ENCODE measurements at places on chromosomes 5 and 9. TPM values are rescaled to one million over a fixed set of nuclear protein-coding genes. Genes with fewer than 3 reads are reported as not detected.

DNA sequence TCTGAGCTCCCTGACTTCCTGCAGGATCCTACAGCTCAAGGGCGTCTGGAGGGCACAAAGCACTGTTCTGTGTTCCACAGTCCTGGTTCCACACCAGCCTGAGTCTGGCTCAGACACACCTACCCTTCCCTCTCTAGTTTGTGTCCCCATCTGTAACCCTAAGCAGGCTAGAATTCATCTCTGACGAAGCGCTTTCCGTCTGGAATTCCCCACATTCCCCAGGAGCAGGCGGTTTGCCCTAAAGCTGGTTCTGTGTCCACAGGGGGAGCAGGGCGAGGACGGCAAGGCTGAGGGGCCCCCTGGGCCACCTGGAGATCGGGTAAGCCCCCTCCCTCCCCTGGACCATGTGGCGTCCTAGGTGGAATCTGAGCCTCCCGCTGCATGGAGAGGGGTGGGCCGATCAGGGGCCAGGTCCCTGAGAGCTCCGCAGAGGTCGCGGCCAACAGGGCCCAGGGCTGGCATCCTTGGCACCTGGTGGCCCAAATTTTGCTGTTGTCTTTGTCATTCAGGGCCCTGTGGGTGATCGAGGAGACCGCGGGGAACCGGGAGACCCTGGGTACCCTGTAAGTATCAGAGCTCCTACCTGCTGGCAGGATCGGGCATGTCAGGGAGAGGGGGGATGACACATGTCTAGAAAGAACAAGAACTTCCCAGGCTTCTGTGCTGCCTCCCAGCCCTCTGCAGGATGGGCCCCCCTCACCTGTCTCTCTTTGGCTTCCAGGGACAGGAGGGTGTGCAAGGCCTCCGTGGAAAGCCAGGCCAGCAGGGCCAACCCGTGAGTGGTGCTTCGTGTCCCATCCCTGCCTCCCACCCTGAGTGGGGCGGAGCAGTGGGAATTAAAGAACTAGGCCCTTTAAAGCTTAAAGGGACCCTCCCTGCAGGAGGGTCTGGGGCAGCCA is 34.5 kb upstream of the ORM1 start:
- peak; percentile 90 for DNase-seq

DNA sequence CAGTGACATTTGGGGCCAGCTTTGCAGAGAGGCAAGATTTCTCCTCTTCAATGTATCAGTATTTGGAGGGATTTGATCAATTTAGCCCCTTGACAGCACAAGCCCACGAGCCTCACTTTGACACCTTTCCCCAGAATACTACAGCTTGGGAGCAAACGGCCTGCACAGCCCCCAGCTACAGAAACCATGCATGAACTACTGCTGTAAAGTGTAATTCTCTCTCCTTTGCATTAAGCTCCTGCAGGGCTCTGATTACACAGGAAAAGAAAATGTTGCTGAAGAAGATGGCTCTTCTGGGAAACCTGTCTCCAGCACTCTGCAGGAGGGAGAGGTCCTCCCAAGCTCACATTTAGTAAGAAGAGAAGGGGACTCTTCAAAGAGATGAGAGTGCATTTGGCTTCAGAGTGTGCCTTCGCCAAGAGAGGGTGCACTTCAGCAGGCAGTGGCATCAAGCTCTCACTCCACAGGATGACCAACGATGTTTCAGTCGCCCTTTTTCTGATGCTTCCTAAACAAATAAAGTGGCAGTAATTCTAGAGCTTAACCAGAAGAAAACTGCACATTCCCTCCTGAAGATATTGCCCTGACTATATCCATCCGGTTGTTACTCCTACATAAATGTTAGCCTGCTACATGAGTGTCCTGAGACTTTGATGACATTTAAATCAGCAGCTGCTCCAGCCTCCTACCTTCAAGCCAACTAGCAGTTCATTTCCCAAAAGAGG is 272.2 kb downstream of the AUH start:
- no peak for DNase-seq

DNA sequence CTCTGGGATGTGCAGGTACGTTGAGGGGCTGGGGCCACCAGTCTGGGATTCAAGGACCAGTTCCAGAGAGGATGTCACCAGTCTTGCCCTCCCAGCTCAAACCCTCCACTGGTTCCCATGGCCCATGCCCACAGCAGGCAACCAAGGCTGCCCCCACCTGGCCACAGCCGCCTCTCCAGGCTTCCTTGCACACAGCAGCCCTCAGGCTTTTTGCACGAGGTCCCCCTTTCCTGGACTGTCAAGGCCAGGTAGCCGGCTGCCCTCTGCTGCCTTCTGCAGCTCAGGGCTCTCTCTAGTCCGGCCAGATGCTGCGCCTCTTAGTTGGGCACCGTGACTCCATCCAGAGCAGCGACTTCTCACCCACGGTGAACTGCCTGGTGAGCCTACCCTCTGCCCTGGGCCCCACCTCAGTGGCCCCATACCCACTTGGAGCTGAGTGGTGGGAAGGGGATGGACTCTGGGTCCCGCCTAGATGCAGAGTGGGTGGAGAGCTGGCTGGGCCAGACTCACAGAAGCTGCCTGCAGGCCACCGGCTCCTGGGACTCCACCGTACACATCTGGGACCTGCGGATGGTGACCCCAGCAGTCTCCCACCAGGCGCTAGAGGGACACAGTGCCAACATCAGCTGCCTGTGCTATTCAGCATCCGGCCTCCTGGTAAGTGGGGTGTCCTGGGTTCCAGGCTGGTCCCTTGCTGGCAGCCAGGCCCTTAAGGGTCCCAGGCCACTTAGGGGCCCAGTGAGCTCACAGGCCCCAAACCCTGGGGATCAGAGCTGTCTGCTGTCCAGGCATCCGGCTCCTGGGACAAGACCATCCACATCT is 2.9 kb downstream of the WDR38 start:
- DNase-seq: no peak

GRCh38 chr9:4850603-4851310 is 58.0 kb downstream of the RCL1 start:
- no peak for DNase-seq

DNA sequence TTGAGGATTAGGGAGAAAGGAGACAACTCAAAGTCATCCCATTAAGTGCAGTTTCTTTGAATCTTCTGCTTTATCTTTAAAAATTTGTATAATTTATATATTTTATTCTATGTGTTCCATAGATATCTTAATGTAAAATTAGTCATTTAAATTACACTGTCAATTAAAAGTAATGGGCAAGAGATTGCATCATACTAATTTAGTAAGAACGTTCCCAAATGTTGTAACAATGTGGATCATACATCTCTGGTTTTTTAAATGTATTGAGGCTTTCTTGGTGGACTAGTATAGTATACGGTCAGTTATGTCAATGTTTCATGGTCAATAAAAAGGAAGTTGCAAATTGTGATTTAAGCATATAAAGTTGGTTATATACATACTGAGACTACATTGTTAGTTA is 6.2 kb downstream of the TSLP start:
- no peak for DNase-seq

DNA sequence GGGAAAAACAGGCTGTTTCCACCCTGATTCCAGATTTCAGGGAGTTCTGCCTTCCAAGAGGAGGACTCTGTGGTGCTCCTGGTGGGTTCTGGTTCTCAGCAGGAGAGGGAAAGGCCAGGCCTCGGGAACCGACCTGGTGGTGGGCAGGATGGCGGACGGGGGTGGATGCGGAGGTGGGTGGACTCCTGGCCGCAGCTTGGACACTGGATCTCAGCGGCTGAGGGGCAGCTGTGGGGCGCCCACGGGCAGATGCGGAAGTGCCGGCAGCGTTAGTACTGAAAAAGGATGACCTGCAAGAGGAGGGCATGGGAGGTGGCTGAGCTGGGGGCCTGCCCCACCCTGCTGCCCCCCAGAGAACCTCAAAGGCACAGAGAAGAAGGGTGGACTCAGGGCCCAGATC is 24.3 kb downstream of the LHX6 start:
- no peak for DNase-seq

DNA sequence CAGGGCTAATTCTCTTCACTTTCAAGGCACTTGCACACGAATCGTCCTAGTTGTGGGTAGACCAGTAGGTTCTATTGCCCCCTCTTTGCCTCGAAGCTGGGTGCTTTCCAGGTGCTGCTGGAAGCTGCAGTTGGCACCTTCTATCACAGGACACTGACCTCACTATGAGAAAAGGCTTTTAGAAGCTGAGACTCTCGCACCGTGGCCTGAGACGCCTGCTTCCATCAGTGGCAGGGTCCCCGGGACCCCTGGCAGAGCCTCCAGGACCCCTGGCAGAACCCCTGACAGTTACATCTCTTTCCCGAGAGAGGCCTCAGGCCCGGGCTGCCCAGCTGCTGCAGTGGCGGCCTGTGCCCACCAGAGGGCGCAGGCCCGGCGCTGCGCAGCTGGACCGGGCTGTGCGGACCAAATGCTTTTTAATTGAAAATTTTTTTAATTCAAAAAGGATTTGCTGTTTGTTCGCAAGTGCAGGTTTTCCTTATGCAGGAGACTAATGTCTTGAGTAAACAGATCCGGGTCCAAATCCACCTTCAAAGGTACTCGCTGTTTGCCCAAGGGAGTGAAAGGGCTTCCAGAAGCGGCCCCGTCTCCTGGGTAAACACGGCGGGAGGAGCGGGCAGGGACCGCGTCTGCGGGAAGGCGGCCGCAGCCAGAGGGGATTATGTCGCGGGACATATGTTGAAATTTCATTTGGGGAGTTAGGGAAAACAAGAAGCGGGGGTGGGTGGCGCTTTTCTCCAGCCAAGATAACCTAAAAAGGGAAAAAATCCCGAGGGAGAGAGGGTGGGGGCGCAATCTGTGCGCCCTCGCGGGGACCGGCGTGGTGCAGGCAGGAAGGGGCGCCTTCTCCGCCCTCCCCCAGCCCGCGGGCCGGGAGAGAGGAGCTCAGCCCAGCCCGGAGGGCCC is 114.5 kb upstream of the LMX1B start:
- no peak for DNase-seq

DNA sequence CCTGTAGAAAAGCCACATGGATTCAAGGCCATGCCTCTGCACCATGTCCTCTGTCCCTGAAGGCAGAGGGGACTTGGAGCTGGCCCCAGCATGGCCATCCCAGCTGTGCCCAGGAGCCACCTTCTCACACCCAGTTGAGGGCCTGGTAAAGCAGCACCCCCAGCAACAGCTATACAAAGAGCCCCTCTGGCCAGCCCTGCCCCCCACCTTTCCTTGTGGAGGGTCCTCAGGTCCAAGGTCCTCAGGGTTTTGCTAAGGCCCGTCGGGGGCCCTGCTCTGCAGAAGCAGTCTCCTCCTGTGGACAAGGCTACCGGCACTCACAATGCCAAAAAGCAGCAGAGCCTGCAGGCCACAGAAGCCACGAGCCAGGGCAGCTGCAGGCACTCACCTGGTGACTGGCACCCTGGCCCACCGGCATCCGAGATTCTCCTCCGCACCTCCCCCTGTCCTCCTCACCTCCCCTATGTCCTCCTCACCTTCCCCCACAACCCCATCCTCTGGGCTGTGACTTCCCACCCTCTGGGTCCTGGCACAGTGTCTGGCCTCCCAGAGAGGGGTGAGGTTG is 39.9 kb upstream of the LPCAT1 start:
- no peak for DNase-seq

- DNase-seq: no peak
Observed at GRCh38 chr5:38453506-38453905, 102.9 kb downstream of the LIFR start.

DNA sequence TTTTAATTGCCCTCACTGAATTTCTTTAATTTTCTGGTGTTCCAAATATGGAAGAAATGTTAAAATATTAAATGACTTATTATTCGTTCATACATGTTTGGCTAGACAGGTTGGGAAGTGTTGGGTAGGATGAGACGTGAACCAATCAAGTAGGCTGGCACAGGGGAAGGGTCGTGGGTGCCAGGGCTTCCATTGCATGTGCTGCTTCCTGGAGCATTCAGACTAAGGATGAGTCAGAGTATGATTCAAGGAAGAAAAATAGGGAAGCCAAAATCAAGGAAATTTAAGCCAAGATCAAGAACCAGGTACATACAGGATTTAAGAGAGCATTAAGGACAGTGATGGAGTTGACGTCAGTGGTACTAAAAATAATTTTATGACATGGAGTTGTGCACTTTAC is 2068.0 kb downstream of the MAT2B start:
- DNase-seq: no peak

GRCh38 chr9:13179257-13179656 is 100.2 kb downstream of the MPDZ start:
- DNase-seq: no peak

DNA sequence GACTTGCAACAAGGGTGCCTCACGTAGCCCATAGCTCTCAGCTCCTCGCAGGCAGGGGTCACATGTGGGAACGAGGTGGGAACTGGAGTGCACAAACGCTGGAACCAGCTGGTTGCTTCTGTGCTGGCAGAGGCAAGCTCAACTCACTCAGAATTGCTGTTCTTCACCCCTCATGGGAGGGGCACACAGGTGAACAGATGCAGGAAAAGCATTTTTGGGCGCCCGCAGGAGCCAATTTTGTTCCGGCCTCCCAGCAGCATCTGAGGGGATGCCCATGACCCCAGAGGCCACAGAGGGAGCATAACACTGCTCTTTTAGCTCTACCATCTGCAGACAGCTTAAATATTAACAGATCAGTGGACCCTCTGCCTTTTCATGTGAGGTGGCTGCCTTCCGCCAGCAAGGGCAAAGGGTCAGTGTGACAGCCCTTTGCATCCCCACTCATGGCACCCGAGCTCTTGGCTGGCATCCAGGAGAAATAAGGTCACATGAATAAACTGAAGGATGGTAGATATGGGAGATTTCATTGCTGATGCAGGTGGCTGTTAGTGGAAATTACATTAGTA is 196.2 kb downstream of the SLCO4C1 start:
- DNase-seq: no peak

DNA sequence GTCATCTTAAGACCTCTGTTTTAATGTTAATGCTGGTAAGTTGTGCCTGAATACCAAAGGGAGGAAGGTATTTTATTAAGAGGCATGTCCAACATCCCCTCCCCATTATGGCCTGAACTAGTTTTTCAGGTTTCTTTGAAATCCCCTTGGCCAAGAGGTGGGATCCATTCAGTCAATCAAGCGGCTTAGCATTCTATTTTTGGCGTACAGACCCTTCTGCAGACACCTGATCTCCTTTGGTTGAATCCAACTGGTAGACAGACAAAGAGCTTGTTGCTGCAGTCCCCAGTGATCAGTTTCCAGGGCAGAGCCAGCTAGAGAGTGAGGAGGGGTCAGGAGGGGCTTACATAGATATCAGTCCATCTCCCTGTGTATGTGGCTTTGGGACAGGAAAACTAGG is 7.9 kb upstream of the KCNMB1 start:
- DNase-seq: no peak

- peak; percentile 76 for DNase-seq
Observed at GRCh38 chr5:53366245-53366644, 114.2 kb upstream of the FST start.

DNA sequence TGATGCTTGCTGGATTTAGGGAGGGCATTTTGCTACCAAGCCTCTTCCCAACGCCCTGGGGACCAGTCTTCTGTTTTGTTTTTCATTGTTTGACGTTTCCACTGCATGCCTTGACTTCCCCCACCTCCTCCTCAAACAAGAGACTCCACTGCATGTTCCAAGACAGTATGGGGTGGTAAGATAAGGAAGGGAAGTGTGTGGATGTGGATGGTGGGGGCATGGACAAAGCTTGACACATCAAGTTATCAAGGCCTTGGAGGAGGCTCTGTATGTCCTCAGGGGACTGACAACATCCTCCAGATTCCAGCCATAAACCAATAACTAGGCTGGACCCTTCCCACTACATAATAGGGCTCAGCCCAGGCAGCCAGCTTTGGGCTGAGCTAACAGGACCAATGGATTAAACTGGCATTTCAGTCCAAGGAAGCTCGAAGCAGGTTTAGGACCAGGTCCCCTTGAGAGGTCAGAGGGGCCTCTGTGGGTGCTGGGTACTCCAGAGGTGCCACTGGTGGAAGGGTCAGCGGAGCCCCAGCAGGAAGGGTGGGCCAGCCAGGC is 23.0 kb downstream of the PCDHGC5 start:
- DNase-seq: no peak

Gene GFI1B
- polyA plus RNA-seq: not detected

Gene FAM78A
- polyA plus RNA-seq: 0.22 TPM

Gene NFX1
- polyA plus RNA-seq: 9.7 TPM

Gene VLDLR
- 0.82 TPM for polyA plus RNA-seq

Gene FOXD4
- 0.16 TPM for polyA plus RNA-seq
